ENCODE measurements at places on chromosomes 12 and 14. TPM values are rescaled to one million over a fixed set of nuclear protein-coding genes. Genes with fewer than 3 reads are reported as not detected.

DNA sequence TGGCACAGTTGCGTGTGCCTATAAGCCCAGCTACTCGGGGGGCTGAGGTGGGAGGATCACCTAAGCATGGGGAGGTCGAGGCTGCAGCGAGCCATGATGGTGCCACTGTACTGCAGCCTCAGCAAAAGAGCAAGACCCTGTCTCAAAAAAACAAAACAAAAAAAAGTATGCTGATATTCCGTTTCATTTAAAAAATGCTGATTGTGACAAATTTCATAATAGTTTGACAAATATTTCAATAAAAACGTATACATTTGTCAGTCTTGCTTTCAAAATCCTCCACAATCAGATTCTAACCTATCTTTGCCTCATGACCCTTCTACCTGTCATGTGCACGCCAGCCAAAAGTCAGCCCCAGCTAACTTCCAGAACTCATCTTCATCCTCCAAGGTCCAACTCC, 9.8 kb downstream of the USP44 start:
- DNase-seq: no peak

GRCh38 chr12:120879102-120879501, 25.1 kb downstream of the SPPL3 start:
- DNase-seq: no peak

GRCh38 chr12:129941618-129942017, 37.8 kb upstream of the TMEM132D start:
- DNase-seq: no peak

GRCh38 chr14:75282170-75282554, 3.5 kb downstream of the FOS start:
- DNase-seq: peak; percentile 15

DNA sequence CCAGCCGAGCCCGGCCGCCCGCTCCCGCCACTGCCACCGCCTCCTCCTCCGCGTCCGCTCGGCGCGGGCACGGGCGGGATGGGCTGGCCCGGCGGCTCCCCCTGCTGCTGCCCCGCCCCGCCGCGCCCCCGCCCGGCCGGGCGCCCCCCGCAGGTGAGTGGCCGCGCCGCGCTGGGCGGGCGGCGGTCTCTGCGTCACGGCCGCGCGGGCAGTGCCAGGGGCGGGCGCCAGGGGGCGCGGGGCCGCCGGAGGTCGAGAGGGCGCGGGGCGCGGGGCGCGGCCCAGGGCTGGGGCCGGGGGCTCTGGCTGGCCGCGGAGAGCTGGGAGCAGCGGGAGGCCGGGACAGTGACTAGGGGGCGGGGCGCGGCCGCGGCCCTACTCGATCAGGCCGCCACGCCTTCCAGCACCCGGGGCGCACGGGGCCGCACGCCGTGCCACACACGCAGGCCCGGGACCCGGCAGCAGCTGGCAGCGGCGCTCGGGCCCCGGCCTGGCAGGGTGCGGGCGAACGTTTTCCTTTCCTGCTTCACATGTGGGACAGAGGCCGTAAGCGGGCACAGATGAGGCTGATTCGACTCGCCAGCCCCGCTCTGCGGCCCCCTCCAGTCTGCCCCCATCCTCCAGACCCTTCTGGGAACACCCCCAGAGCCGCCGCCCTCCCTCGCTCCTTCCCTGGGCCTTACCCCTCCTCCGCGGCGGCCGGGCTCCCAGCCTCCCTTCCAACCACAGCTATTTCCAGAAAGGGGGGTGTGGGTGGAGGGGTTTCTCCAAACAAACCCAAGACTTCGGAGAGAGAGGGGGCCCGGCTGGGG, 2.4 kb upstream of the TNS2 start:
- DNase-seq: peak; percentile 87

- no peak for DNase-seq
Observed at GRCh38 chr14:52821805-52822250, 30.4 kb upstream of the GNPNAT1 start.

GRCh38 chr12:65229441-65229840, 49.0 kb upstream of the MSRB3 start:
- DNase-seq: peak; percentile 77

DNA sequence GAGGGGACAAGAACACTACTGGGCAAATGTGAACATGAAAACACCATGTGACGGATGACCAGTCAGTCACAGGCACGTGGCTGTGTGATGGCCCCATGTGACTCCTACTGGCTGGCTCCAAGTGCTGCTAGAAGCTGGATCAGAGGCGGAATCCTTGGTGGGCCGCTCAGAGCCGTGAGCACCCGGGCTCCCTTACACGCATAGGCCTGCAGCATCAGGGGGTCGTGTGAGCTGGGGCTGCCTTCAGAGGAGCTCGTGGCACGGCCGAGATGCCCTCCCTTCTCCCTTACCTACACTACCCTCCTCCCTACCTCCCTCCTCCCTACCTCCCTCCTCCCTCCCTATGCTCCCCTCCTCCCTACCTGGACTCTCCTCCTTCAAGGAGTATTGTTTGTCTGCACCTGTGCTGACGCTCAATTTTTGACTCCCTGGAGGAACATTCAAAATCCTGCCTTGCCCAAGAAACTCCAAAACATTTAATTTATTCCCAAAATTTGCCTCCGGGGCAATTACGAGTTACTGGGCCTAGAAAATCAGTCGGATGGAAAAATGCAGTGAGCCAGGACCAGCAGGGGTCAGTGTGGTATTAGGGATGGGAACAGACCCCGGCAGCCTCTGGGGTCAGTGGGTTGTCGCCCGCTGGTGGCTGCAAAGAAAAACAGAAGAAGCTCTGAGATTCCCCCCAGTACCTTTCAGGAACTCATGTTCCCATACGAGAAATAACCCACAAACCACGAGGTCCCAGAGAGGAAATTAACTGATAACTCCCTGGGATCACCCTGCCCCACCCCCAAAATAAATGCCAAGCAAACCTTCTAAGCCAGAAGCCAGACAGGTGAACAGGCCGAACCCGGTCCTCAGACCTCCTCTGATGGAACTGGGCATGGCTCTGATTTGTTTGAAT, 61.3 kb downstream of the C14orf132 start:
- peak; percentile 60 for DNase-seq

RPL10L gene
- not detected for total RNA-seq

EGLN3 gene
- 1.8 TPM for total RNA-seq

All from fibroblast of lung (primary cell).